ENCODE measurements at places on chromosomes 13 and 19.
A peak's percentile ranks its signal among the peaks of the same experiment; 100 is the strongest.

GRCh38 chr19:14333101-14333871 is 48.0 kb upstream of the ADGRE5 start:
- peak; percentile 81 for DNase-seq

DNA sequence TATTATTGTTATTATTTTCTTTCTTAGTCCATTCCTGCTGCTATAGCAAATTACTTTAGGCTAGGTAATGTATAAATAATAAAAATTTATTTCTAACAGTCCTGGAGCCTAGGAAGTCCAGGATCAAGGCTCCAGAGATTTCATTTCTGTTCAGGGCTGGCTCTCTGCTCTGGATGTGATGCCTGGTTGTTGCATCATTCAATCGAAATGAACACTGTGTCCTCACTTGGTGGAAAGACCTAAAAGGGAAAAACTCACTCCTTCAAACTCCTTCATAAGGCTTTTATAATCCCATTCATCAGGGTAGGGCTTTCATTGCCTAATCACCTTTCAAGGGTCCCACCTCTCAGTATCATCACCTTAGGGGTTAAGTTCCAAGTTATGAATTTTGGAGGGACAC is 395.0 kb downstream of the EFNB2 start:
- no peak for DNase-seq

- no peak for DNase-seq
Observed at GRCh38 chr19:4566402-4567051, 7.0 kb upstream of the SEMA6B start.

DNA sequence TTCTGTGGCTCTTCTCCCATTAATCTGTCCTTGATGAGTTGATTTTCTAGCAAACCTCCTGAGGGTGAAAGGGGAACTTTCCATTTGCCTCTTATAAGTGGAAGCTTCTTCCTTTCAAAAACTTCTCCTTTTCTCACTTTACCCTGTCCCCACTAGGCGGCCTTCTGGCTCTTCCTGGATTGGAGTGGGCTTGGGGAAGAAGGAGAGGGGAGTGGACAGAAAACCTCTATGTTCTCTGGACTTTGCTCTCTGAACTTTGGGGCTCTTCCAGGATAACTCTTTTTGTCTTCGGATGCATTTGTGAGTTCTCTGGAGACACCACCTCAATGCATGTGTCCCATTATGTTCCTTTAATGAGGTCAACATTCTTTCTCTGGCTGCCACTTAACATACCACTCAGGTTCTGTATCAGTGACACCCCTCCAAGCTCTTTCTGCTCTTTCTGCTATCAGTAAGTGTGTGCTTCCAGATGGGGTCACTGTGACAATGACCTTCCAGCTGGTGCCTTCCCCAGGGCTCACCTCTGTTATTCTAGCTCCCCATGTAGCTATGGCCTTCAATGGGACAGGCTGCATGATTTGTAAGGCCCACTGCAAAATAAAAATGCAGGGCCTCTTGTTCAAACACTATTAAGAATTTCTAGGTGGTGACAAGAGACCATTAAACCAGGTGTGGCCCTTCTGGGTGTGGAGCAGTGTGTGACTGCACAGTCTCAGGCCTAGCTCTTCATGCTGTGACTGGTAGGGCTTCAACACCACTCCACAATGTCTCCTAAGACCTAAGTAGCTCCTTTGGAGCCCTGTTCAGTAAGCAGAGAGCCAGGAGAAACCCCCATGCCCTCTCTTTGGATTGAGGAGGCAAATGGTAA is 389.2 kb downstream of the EFNB2 start:
- DNase-seq = no peak

Data from posterior vena cava (tissue), 2 donors.